ENCODE measurements at places on chromosomes 11 and 22. TPM values are rescaled to one million over a fixed set of nuclear protein-coding genes. Genes with fewer than 3 reads are reported as not detected.
A peak's percentile ranks its signal among the peaks of the same experiment; 100 is the strongest.

DNA sequence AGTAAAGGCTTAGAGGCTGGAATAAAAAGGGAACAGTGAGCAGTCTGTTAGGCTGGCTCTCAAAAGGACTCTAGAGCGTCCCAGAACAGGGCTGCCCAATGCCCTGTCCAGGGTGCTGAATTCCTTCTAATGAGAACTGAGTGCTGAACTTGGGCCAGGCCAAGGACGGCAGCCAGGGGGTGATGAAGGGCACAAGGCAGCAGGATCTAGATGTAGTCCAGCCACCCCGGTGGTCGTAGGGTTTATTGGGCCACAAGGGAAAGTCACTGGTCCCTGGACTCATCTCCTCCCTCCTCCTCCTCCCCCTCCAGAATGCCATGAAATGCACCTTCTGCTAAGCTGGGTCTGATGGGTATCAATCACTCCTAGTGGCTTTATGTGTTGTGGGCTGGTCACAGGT lies 19.2 kb downstream of the NPTXR start:
- H3K27ac ChIP-seq = no peak overlapping the region
- H3K36me3 ChIP-seq = peaks cover 3% of the 10 kb centered on the region
- H3K27me3 ChIP-seq = no peaks in the 10 kb centered on the region
- no peak for DNase-seq
- H3K4me1 ChIP-seq = no peaks in the 10 kb centered on the region

GRCh38 chr11:67472882-67473281 lies 3.8 kb upstream of the TMEM134 start:
- no peak overlapping the region for H3K27ac ChIP-seq
- H3K27me3 ChIP-seq = no peaks in the 10 kb centered on the region
- peaks cover 5% of the 10 kb centered on the region for H3K4me1 ChIP-seq
- H3K36me3 ChIP-seq = no peaks in the 10 kb centered on the region
- no peak for DNase-seq
- H3K4me3 ChIP-seq = no peak overlapping the region

Gene OR52E8
- not detected for total RNA-seq

Gene LRRN4CL
- total RNA-seq = 12.1 TPM

DNA sequence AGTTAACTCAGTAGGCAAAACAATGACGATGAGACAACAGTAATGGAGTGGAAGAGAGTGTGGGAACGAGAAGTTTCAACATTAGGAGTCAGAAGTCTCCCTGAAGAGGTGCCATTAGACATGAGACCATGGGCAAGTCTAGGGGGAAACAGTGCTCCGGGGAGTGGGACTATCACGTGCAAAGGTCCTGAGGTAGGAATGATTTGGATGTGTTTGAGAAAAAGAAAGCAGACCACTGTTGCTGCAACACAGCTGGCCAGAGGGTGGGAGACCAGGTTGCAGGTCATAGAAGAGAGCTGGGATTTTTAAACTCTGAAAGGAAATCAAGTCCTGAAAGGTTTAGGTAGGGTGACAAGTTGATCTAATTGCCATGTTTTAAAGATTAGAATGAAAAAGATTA lies 63.0 kb downstream of the NAV2 start:
- no peaks in the 10 kb centered on the region for H3K27me3 ChIP-seq
- peaks cover 3% of the 10 kb centered on the region for H3K36me3 ChIP-seq
- H3K4me3 ChIP-seq = no peak overlapping the region
- DNase-seq = no peak

GRCh38 chr11:4072668-4073285 lies 21.8 kb upstream of the RRM1 start:
- no peak overlapping the region for H3K4me3 ChIP-seq
- no peaks in the 10 kb centered on the region for H3K27me3 ChIP-seq
- peak; percentile 74 for DNase-seq
- H3K36me3 ChIP-seq = no peaks in the 10 kb centered on the region

Measured in ascending aorta (tissue), 2 donors.